ENCODE measurements at places on chromosomes 11 and 22.
A peak's percentile ranks its signal among the peaks of the same experiment; 100 is the strongest.

- H3K27ac ChIP-seq: peak overlapping the region; percentile 96
- H3K27me3 ChIP-seq: no peaks in the 10 kb centered on the region
- H3K4me1 ChIP-seq: peaks cover 57% of the 10 kb centered on the region
- DNase-seq: no peak
- no peaks in the 10 kb centered on the region for H3K36me3 ChIP-seq
Observed at GRCh38 chr22:36927671-36928070, 14.2 kb downstream of the CSF2RB start.

GRCh38 chr11:42251984-42252383 lies 792.5 kb upstream of the LRRC4C start:
- DNase-seq: no peak
- no peak overlapping the region for H3K4me3 ChIP-seq
- H3K27ac ChIP-seq: no peak overlapping the region
- no peaks in the 10 kb centered on the region for H3K27me3 ChIP-seq
- no peaks in the 10 kb centered on the region for H3K4me1 ChIP-seq

GRCh38 chr11:15106201-15106965 lies 8.3 kb upstream of the INSC start:
- no peak overlapping the region for H3K27ac ChIP-seq
- no peaks in the 10 kb centered on the region for H3K36me3 ChIP-seq
- no peak for DNase-seq
- no peaks in the 10 kb centered on the region for H3K27me3 ChIP-seq

- peaks cover 99% of the 10 kb centered on the region for H3K27me3 ChIP-seq
- no peaks in the 10 kb centered on the region for H3K4me1 ChIP-seq
- no peak for DNase-seq
- no peaks in the 10 kb centered on the region for H3K36me3 ChIP-seq
Observed at GRCh38 chr11:70067591-70068341, 10.4 kb upstream of the ANO1 start.

- no peak overlapping the region for H3K4me3 ChIP-seq
- no peak overlapping the region for H3K27ac ChIP-seq
- H3K27me3 ChIP-seq: no peaks in the 10 kb centered on the region
- H3K36me3 ChIP-seq: no peaks in the 10 kb centered on the region
Observed at GRCh38 chr11:72353861-72354260, 80.5 kb downstream of the CLPB start.

GRCh38 chr11:134176284-134176683 lies 47.5 kb downstream of the NCAPD3 start:
- H3K4me3 ChIP-seq: no peak overlapping the region
- no peak overlapping the region for H3K27ac ChIP-seq
- H3K27me3 ChIP-seq: no peaks in the 10 kb centered on the region

DNA sequence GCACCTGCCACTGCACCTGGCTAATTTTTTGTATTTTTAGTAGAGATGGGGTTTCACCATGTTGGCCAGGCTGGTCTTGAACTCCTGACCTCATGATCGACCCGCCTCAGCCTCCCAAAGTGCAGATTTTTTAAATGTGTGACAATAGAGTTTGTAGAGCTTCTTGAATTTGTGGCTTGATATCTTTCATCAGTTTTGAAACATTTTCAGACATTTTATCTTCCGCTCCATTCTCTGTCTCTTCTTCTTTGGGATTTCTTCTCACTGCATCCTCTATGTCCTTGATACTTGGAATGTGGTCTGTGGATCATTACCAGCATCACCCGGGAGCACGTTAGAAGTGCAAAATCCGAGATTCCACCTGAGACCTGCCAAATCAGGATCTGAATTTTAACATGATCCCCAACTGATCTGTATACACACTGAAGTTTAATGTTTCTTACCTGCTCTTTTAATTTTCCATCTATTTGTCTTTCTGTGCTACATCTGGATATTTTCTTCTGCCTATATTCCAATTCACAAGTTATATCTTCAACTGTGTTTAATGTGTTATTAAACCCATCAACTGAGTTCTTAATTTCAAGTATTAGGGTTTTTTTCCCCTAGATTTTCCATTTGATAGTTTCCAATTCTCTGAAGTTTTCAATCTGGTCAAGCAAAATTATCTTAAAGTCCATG lies 126.4 kb downstream of the CEP164 start:
- H3K27me3 ChIP-seq: peaks cover 58% of the 10 kb centered on the region
- H3K36me3 ChIP-seq: no peaks in the 10 kb centered on the region
- no peak overlapping the region for H3K4me3 ChIP-seq
- DNase-seq: no peak

DNA sequence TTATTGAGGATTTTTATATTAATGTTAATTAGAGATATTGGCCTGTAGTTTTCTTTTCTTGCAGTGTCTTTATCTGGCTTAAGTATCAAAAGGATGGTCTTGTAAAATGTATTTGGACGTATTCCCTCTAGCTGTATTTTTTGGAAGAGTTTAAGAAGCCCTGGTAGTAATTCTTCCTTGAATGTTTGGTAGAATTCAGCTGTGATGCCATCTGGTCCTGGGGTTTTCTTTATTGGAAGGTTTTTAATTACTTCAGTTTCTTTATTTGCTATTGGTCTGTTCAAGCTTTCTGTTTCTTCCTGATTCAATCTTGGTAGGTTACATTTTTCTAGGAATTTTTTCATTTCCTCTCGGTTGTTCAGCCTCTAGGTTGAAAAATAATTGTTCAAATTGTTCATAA lies 255.0 kb upstream of the TBCEL start:
- H3K36me3 ChIP-seq: no peaks in the 10 kb centered on the region
- H3K4me1 ChIP-seq: no peaks in the 10 kb centered on the region
- no peak for DNase-seq
- no peaks in the 10 kb centered on the region for H3K27me3 ChIP-seq
- no peak overlapping the region for H3K27ac ChIP-seq

DNA sequence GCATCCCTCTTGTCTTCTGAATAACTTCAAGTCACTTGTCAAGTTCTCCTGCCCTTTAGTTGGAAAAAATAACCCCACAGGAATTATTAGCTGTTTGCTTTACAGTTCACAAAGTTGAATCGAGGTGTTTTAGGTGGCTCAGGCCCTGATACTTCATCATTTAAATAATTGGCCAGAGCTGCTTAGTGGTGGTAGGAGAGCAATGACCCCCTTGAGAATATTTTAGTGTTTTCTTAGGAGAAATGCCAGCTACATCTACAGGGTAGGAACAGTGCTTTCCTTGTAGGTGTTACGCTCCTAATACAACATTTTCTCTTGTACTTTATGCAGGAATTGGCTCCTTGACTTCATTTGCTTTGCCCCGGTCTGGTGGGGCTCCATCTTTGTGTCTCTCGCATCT lies 73.2 kb downstream of the C22orf31 start:
- H3K27ac ChIP-seq: no peak overlapping the region
- no peak for DNase-seq
- H3K27me3 ChIP-seq: no peaks in the 10 kb centered on the region

DNA sequence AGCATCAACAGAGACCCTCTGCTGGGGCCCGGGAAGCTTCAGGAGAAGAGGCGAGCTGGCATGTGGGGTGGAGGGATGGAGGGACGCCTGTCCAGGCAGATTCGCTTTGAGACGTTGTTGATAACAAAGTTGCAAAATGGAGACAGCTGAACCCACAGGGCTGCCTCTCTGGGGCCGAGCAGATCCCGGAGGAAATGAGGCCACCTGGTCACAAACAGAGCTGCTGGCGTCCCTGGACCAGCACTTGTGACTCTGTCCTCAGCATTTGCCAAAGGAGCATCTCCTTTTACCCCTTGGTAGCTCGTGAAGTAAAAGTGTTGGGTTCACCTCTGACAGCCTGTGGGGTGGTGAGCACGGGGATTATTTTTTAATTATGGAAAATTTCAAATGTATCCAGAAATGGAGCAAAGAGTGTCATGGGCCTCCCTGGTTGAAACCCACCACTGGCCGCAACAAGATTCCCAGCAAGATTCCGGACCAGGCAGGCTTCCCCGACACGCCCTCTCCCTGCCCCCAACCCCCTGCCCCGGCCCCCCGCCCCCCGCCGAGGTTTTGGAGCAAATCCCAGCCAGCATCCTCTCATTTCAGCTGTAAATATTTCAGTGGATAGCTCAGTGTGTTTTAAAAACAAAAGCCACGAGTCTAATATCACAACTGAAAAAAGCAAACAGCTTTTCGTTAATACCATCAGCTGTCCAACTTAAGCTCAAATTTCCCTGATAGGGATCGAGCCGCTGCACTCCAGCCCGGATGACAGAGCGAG lies 20.3 kb downstream of the GRAMD4 start:
- DNase-seq: no peak
- no peaks in the 10 kb centered on the region for H3K4me1 ChIP-seq
- no peaks in the 10 kb centered on the region for H3K27me3 ChIP-seq
- H3K4me3 ChIP-seq: no peak overlapping the region
- no peak overlapping the region for H3K27ac ChIP-seq

DNA sequence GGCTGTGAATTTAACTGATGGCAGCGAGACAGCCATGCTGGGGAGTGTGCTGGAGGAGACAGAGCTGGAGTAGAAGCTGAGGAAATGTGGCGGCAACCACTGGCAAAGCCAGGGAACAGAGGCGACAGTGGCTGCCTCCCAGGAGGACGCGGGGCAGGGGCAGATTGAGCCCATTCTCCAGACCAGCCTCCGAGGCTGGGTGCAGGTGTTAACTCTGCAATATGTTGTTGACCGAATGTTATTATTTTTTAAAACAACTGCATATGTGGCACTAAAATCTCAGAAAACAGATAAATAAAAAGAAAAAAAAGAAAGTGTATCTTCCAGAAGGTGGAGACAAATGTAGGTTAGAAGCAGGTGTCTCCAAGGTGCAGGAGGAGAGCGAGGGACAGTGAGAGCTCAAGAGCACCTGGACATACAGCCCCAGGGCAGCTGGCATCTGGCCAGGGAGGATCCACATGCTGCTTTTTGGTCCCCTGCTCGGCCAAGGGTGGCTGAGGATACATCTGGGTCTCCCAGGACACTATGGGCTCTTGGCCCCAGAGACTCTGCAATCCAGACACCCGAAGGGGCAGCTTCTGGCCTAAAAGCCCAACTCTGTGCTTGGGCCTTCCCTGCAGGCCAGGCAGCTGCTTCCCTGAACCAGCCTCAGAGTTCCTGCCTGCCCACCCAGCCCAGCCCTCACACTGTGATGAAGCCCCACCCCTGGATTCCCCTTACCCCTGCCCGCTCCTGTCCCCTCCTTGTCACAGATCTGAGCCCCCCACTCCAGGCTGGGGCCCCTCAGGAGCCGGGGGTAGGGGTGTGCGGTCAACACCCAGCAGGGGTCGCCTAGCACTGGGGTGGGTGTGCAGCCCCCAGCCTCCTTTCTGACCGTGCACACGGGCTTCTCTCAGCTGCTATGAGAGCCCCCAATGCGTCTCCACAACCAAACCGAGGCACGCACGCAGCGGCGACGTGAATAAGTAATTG lies 12.9 kb downstream of the RTN4R start:
- peaks cover 48% of the 10 kb centered on the region for H3K27me3 ChIP-seq
- H3K36me3 ChIP-seq: no peaks in the 10 kb centered on the region
- H3K4me1 ChIP-seq: no peaks in the 10 kb centered on the region
- no peak for DNase-seq
- H3K4me3 ChIP-seq: no peak overlapping the region

GRCh38 chr11:1659506-1659905 lies 29.9 kb downstream of the KRTAP5-5 start:
- H3K4me3 ChIP-seq: no peak overlapping the region
- no peak overlapping the region for H3K27ac ChIP-seq
- no peak for DNase-seq
- H3K4me1 ChIP-seq: no peaks in the 10 kb centered on the region
- H3K27me3 ChIP-seq: peaks cover 76% of the 10 kb centered on the region
- no peaks in the 10 kb centered on the region for H3K36me3 ChIP-seq

DNA sequence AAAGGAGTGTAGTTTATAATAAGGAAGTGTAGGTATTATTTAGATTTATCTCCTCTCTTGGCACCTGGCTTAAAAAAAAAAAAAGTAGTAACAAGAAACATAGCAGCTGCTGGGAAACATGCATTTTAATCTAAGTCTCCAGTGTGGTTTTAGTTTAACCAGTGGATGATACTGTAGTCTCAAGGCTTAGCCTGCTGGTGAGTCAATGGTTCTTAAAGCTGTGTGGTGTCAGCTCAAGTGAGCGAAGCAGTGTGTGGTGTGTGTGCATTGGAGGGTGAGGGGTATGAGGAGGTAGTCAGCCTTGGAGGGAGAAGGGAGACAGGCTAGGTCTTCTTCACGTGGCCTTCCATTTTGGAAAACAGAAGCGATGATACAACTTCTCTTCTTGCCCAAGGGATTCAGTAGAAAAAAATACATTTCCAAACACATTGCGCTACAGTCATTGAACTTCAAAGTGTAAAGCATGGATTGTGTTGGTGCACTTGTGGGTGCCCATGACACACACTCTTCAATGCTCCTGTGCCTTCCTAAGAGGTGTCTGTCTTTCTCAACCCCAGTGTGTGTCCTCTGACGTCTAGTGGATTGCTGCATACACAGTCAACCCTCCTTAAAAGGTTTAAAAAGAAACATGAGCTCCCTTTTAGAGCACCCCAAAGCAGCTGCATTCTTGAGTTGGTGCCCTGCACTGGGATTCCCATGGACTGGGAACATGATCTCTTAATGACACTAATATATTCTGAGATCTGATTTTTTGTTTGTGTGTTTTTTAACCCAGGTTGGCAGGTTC lies 40.1 kb downstream of the ZBTB16 start:
- DNase-seq: no peak
- H3K4me3 ChIP-seq: no peak overlapping the region
- no peak overlapping the region for H3K27ac ChIP-seq
- no peaks in the 10 kb centered on the region for H3K27me3 ChIP-seq
- no peaks in the 10 kb centered on the region for H3K36me3 ChIP-seq

- no peak overlapping the region for H3K4me3 ChIP-seq
- H3K27me3 ChIP-seq: no peaks in the 10 kb centered on the region
- no peak overlapping the region for H3K27ac ChIP-seq
Observed at GRCh38 chr11:2846056-2846455, 39.5 kb downstream of the CDKN1C start.

DNA sequence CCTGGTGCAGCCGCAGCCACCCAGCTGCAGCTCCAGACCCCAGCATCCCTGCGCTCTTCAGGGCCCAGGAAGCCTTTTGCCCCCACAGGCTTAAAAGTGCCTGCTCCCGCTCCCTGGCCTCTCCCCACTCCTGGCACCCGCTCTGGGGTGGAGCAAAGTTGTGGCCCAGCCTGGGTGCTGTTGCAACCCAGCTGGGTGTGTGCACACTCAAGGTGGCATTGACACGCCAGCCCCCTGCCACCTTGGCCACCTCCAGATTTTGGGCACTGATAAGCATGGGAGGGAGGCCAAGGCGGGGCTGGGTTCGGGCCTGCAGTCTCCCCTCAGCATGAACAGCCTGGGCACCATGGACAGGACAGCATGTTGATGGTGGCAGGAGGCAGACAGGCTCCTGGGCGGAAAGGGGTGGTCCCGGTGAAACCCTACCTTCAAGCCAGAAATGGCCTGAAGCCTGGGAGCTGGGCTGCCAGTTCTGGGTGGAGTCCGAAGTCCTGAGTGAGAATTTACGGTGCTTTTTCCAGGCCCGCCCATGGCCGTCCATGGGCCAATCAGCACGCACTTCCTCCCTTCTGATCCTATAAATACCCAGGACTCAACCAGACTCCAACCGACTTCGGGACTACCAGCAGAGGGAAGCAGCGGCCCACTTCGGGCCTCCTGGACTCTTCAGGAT lies 23.6 kb upstream of the RNASEH2C start:
- no peaks in the 10 kb centered on the region for H3K36me3 ChIP-seq
- peaks cover 7% of the 10 kb centered on the region for H3K4me1 ChIP-seq
- no peak overlapping the region for H3K27ac ChIP-seq
- peak; percentile 62 for DNase-seq
- H3K27me3 ChIP-seq: 0 out of 2 replicates have a peak, but pooled peaks cover 6% of the 10 kb centered on the region
- H3K4me3 ChIP-seq: no peak overlapping the region

Data from MM.1S (cell line).